Central memory CD8-positive, alpha-beta T cell (primary cell): ENCODE measurements at places on chromosomes 11 and 22.

DNA sequence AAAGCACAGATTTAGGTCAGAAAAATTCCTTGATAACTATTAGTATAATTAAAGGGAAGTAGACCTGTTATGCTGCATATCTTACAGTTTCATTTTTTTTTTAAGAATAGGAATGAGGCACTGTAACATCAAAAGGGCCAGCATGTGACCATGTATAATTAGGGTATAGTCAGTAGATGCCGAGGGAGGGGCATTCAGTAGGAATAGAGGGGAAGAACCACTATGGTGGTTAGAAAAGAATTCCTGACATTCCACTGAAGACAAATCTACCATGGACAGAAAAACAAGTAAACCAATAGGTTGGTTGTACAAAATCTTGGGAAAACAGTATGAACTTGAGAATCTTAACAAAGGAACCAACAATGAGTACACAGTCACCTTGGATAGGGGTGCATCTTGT, 78.4 kb upstream of the CCDC179 start:
- DNase-seq, result no peak

DNA sequence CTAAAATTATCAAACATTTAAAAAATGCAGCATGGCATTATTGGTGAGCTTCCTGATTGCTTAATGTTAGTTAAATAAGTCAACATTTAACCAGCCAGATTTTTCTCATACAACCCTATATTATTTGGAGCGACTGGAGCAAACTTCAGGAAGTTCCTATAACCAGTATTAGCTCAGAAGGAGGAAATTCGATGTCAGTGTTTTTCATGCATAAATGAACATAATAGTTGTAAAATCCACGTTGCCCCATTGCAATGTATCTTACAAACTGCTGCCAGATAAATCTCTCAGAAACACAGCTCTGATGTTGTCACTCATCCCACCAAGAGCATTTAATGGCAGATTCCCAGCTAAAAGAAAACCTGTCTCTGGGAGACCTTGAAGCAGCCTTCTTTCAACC, 278.5 kb downstream of the CASP12 start:
- no peak for DNase-seq

DNA sequence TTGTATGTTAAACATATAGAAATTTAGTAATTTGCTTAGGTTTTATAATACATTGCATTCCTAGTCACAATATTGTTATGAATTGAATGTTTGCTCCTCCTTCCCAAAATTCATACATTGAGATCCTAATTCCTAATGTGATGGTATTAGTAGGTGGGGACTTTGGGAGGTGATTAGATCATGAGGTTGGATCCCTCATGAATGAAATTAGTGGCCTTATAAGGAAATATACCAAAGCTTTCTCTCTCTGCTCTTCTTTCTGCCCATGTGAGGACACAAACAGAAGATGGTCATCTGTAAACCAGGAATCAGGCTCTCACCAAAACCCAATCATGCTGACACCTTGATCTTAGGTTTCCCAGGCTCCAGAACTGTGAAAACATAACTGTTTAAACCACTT, 41.3 kb upstream of the POU2AF2 start:
- DNase-seq, result no peak

GRCh38 chr22:46798366-46799350, 36.2 kb downstream of the TBC1D22A start:
- peak; percentile 52 for DNase-seq

- no peak for DNase-seq
Observed at GRCh38 chr11:75589933-75590332, 27.9 kb downstream of the SERPINH1 start.

DNA sequence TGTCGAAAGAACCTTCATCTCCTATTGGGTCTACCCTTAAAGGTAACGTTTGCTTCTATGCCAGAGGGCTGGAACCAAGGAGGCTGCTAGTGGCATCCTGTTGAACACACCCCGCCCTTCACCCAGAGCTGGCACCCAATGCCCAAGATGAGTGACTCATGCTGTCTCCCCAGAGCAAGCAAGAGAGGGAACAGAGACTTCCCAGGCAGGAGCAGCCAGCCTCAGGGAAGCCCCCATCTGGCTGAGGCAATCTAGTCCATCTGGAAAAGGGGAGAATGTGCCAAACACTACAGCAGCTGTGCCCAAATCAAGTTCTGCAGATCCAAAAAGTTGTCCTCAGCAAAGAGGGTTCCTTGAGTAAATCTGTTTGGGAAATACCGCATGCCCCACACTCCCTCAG, 91.9 kb upstream of the TP53I11 start:
- no peak for DNase-seq

- DNase-seq, result no peak
Observed at GRCh38 chr22:37240941-37241320, 3.1 kb downstream of the RAC2 start.
